ENCODE measurements at places on chromosomes 16 and 17.
A peak's percentile ranks its signal among the peaks of the same experiment; 100 is the strongest.

- peak; percentile 95 for DNase-seq
These were observed 13.1 kb downstream of the BCAR1 start for GRCh38 chr16:75238132-75238852.

- no peak for DNase-seq
These were observed 12.7 kb upstream of the CD300A start for GRCh38 chr17:74453665-74454196.

- DNase-seq: no peak
These were observed 27.5 kb downstream of the TOM1L2 start for GRCh38 chr17:17944743-17945142.

GRCh38 chr17:36474571-36474970 is 11.9 kb upstream of the ZNHIT3 start:
- no peak for DNase-seq

- no peak for DNase-seq
These were observed 1691.4 kb downstream of the TP53TG3F start for GRCh38 chr16:35150805-35151312.

DNA sequence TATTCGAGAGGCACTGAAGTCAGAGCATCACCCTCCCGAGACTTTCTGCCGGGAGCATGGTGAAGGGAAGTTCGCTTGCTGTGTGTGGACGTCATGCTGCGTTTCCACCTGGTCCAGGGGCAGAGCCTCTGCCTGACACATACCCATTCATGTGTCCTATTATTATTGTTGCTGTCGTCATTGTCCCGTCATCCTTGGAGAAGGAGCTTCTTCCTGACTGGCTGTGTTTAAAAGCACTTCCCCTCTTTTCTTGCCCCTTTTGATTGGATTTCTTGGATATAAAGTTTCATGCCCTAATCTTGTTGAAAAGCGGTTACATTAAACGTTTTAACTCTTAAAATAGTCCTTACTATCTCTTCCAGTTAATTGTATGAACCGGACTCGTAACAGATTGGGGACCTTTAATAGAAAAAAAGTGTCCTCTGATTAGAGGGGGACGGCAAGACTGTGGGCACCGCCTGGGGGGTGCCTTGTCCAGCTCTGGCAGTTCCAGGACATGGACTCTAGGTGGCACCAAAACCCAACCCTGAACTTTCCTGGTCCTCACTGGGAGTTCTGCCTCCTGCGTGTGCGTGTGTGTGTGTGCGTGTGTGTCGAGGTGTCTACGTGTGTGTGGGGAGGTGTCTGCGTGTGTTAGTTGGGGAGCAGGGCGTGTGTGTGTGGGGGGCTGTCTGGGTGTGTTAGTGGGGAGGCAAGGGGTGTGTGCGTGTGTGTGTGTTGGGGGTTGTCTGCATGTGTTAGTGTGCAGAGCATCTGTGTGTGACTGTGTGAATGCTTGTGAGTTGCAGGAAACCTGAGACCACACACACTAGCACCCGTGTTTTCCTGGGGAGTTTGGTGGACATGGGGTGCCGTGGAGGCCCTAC is 133.3 kb upstream of the CIBAR2 start:
- DNase-seq: peak; percentile 32

- peak; percentile 63 for DNase-seq
These were observed 22.7 kb downstream of the TRPV3 start for GRCh38 chr17:3534881-3535252.

DNA sequence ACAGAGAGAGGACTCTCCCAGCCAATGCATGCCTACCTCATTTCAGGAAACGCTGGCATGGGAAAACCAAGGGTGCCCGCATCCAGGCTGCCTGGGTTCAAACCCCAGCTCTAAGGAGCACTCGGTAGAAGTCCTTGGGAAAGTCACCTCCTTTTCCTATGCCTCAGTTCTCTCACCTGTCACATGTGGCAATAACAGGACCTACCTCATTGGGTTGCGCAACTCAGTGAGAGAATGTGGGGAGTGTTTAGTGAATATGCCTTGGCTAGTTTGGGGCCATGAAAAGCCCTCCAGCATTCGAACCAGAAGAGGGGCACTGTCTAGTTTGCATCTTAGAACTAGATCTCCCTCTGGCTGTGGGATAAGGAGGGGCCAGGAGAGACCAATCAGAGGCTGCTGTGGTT is 9.0 kb upstream of the NXPH3 start:
- DNase-seq: no peak

DNA sequence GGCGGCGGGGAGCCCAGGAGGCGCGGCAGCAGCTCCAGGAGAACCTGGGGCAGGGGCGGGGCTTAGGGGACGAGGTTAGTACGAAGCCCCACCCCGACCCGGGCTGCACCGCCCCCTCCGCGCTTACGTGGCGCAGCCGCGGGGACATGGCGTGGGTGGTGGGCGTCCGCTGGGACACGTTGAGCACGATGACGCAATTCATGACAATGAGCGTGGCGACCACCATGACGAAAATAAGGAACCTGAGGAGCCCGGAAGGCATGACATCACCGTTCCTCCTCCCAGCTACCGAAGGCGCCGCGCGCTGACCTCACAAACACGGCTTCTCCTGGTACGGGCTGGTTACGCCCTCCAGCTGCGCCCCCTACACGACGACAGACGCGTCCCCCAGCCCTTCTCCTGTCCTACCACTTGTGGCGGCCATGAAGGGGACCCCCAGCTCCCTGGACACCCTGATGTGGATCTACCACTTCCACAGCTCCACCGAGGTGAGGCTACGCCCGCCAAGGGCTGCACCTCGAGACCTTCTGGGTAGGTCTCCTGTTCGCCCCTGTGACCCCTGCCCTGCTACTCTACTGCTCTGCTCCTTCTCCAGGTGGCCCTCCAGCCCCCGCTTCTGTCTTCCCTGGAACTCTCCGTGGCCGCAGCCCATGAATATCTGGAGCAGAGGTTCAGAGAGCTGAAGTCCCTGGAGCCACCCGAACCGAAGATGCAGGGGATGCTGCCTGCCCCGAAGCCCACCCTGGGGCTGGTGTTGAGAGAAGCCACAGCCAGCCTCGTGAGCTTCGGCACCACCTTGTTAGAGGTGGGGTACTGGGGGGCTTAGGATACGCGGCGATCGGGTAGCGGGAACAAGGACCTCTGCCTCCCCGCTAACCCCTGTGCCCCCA is at the start of gene C17orf107:
TSS of gene C17orf107 (plus strand) at position 196 of the 890 bp plus-strand sequence. CDS start at position 423, 227 bp downstream.
- no peak for DNase-seq

GRCh38 chr16:57555831-57556230 is 13.4 kb downstream of the ADGRG5 start:
- no peak for DNase-seq

GRCh38 chr17:9291912-9292560 is 270.7 kb downstream of the NTN1 start:
- DNase-seq: no peak

- peak; percentile 66 for DNase-seq
These were observed 108.5 kb downstream of the RAB11FIP4 start for GRCh38 chr17:31499771-31500554.

DNA sequence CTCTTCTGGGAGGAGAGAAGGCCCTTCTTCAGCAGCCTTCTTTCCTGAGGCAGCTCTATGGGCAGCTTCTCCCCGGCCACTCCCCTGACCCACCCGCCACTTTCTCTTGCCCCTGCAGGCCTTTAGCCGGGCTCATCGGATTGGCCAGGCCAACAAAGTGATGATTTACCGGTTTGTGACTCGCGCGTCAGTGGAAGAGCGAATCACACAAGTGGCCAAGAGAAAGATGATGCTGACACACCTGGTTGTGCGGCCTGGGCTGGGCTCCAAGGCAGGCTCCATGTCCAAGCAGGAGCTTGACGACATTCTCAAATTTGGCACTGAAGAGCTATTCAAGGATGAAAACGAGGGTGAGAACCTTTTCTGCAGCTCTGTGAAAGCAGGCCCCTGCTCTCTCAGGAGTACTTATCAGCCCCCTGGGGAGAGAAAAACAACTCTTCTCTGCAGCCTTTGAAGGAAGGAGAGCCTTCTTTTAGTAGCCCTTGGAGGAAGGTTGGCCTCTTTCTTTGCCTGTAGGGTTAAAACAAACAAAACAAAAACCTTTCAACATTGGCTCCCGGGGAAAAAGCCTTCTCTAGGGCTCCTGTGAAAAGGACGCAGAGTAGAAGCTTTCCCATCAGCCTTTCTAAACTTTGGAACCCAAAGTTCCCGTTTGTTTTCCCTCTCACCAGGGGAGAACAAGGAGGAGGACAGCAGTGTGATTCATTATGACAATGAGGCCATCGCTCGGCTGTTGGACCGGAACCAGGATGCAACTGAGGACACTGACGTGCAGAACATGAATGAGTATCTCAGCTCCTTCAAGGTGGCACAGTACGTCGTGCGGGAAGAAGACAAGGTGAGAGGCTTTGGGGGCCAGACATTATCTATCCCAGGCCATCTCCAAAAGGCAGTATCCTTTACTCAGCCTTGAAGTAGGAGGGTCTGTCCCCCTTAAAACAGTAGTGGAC is 12.7 kb downstream of the RNF227 start:
- no peak for DNase-seq

- DNase-seq: no peak
These were observed 19.2 kb downstream of the GRIN2A start for GRCh38 chr16:10162981-10163380.

DNA sequence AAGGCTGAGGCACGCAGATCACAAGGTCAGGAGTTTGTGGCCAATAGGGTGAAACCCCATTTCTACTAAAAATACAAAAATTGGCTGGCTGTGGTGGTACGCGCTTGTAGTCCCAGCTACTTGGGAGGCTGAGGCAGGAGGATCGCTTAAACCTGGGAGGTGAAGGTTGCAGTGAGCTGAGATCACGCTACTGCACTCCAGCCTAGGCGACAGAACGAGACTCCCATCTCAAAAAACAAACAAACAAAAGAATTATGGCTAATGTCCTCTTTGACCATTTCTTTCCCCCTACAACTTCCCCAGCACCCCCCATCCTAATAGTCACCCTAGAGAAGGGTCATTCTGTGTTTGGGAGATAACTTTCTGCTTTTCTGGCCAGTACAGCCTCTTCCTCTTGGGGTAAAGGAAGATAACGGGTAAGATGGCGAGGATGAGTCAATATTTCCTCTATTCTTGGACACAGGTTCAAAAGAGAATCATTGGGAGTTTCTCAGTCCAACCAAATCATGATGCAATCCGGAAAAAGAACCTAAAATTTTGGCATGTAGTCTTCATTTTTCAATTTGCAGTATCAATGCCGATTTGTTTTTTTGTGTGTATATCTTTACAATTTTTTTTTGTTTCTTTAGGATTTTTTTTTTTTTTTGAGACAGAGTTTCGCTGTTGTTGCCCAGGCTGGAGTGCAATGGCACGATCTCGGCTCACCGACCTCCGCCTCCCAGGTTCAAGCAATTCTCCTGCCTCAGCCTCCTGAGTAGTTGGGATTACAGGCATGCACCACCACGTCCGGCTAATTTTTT is 107.6 kb upstream of the MED13 start:
- no peak for DNase-seq

GRCh38 chr17:83154311-83155127 is 75.1 kb downstream of the METRNL start:
- no peak for DNase-seq

GRCh38 chr17:65197201-65197600 is 60.0 kb downstream of the RGS9 start:
- DNase-seq: no peak

- no peak for DNase-seq
These were observed 158.6 kb upstream of the ZNF267 start for GRCh38 chr16:31714903-31715504.

DNA sequence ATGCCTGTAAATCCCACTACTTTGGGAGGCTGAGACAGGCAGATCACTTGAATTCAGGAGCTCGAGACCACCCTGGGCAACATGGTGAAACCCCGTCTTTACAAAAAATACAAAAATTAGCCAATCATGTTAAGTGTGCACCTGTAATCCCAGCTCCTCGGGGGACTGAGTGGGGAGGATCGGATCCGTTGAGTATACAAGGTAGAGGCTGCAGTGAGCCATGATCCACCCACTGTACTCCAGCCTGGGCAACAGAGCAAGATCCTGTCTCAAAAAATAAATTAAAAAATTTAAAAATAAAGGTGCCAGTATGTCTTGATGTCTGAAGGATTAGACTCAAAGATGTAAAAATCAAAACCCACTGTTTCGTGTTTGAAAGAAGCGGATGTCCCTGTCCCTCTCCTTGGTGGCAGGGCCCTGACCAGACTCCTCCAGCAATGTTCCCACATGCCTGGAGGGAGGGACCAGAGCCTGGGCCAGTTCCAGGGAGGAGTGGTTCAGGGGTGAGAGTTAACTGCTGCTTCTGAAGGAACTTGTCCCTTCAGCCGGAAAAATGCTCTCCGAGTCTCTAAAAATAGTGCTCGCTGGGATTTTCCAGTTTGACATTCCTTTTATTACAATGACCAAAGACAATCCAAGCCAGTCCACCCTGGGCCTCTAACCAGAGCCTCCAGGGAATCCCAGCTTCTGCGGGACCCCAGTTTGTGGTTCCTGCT is 9.4 kb upstream of the CMTM4 start:
- no peak for DNase-seq

GRCh38 chr17:28999206-28999605 is 6.6 kb downstream of the SEZ6 start:
- DNase-seq: no peak

DNA sequence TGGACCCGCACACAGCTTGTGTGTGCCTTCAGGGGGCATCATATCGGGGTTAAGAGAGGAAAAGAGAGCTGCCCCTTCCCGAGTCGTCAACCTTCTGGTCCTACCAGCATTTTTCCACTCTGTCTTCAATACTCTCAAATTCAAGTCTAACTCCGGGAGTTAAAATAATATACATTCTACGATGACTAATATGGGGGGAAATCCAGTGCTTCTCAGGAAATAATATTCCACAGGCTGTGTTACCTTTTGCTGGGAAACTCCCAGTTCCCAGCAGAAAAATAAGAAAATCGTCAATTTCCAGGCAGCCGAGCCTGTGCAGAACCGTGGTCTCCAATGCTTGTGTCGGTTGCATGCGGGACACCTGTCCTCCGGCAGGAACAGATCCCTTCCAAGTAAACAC is 105.0 kb upstream of the FOXF1 start:
- no peak for DNase-seq

DNA sequence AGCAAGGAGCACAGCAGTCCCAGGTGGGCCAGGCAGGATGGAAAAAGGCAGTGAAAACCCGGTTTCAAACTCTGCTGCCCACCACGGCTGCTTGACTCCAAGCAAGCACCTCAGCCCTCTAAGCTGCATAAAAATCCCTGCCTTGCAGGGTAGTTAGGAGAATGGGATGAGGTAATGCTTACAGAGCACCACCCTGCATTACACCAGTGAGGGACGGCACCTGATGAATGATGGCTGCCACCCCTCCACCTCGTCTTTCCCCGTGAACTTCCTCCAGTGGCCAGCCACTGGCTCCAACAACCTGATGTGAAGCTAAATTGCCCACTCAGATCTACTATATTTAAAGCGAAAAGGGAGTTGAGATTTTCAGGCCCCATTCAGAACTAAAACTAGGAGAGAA is 21.3 kb downstream of the MIEF2 start:
- DNase-seq: no peak

- no peak for DNase-seq
These were observed 30.0 kb downstream of the MAPT start for GRCh38 chr17:45924332-45924820.

DNA sequence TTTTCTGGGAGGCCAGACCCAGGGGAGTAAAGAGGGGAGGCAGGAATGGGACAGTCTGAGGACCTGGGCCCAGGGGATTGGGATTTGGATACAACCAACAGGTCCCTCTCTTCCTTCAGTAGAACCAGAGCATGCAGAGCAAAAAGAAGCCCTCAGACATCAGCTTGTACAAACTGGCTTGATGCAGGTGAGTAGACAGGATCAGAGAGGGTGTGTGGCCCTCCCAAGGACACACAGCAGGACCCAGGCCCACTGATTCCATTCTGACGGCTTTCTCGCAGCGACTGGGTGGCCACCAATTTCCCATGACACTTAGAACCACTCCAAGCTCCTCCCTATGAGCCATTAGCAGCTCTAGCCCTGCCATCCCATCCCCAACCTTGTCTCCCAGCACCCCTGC is 63.6 kb downstream of the ABCC6 start:
- DNase-seq: no peak
